Activated CD4-positive, alpha-beta T cell treated with anti-CD3 and anti-CD28 coated beads, Interleukin-2, amount 10 ng/mL, durations not matched to agents 24 days and 14 days (primary cell): ENCODE measurements at places on chromosomes 5 and 9. TPM values are rescaled to one million over a fixed set of nuclear protein-coding genes. Genes with fewer than 3 reads are reported as not detected.

The NUTM2F gene
- not detected in 2 replicates for total RNA-seq

The F2RL1 gene
- 0.14 and 0.23 TPM in 2 replicates for total RNA-seq

The KCNN2 gene
- total RNA-seq, result not detected in 2 replicates

The CAMK2A gene
- total RNA-seq, result not detected in 2 replicates

The PAEP gene
- total RNA-seq, result not detected in 2 replicates
